Activated T-cell treated with anti-CD3 and anti-CD28 coated beads, Interleukin-2, amount 50 U/mL, for 72 hours (primary cell): ENCODE measurements at places on chromosomes 5 and 9.

- DNase-seq = no peak
Measured at GRCh38 chr9:32989660-32990059, 11.8 kb downstream of the APTX start.

GRCh38 chr5:67792891-67793290 lies 422.7 kb upstream of the PIK3R1 start:
- DNase-seq = no peak

DNA sequence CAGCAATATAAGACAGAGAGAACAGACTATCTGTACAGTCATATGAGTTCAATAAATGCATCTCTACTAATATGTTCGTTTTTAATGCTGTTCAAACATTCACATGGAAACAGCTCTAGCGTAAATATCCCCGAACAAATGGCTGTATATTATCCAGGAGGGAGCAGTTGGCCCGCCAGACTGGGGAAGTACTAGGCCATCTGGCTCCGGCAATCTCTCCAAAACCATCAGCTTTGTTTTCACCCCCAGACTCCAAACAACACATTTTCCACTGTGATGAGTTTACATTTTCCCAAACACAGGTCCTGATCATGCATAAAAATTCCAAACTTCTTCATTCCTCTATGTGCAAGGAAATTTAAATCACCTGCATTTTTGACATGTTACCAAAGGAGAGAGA lies 8.7 kb downstream of the EBF1 start:
- no peak for DNase-seq

GRCh38 chr9:118711843-118712242 lies 657.4 kb downstream of the BRINP1 start:
- DNase-seq = no peak

- no peak for DNase-seq
Measured at GRCh38 chr5:103211576-103212561, 46.7 kb upstream of the MACIR start.

DNA sequence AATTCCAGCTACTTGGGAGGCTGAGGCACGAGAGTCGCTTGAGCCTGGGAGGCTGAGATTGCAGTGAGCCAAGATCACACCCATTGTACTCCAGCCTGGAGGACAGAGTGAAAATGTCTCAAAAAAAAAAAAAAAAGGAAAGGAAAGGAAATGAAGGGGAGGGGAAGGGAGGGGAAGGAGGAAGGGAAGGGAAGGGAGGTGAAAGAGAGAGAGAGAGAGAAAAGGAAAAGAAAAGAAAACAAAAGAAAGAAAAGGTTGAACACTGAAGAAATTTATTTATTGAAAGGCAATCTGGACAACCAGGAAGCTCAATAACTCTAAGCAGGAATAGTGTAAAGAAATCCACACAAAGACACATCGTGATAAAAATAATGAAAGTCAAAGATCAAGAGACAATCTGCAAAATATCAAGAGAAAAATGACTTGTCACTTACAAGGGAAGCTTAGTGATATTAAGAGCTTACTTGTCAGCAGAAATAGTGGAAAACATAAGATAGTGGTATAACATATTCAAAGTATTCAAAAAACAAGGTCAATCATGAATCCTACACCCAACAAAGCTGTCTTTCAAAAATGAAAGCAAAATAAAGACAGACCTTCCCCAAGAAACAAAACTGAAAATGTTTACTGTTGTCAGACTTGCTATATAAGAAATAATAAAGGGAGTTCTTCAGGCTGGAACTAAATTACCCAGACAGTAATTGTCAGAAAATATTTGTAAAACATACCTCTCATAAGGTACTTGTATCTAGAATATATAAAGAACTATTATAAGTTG lies 10.9 kb upstream of the RIMOC1 start:
- no peak for DNase-seq

DNA sequence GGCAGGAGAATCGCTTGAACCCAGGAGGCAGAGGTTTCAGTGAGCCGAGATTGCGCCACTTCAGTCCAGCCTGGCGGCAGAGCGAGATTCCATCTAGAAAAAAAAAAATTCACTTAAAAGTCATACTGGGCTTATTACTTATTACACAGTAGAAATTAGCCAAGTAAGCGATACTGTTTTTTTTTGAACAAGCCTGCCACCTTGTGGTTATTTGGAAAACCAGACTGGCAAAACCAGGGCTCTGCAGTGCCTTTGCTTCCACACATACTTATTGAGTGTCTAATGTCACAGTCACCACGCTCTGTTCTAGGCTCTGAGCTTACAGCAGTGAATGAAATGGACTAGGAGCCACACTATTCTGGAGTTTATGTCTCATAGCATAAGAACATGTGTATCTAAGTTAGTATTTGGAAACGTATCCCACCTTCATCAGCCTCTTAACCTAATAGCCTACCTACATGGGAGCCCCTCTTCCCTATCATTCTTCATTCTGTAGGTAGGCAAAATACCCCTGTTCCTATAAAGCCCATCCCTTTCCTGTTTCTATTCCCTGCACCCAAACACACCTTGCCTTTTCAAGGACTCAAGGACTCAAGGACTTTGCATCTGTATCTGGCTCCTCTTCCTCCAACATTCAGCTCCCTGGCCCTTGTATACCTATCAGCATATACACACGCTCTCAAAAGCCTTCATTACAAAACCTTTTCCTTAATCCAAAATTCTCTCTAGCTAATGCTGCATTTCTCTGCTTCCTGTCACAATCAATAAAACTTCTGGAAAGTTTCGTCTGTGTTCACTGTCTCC lies 13.9 kb upstream of the BASP1 start:
- DNase-seq = no peak
